Cerebellum (tissue), 4 donors: ENCODE measurements at places on chromosomes 11 and 22. TPM values are rescaled to one million over a fixed set of nuclear protein-coding genes. Genes with fewer than 3 reads are reported as not detected.

DNA sequence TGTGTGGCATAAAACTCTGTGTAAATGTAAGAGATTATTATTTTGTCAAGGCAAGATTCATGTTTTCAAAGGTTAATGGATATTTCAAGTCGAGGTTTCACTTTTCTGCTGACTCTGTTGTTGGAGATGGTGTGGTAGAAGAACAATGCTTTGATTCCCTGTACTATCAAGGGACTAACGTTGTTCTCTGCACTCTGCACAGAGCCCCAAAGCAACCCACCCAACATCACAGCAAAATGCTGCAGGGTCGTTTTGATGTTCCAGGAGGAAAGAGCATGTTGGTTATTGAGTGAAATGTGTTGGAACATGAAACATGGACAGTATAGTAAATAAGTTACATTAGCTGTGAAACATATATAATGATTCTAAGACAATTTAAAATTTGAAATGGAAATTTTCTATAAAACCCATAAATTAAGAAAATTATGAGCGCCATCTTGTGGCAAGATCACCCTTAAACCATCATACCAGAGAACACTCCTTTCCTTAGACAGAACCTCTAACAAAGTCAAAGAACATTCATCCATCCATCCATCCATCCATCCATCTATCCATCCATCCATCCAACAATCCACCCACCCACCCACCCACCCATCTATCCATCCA lies 164.4 kb upstream of the ZBED5 start:
- DNase-seq, result peak; percentile 36

DNA sequence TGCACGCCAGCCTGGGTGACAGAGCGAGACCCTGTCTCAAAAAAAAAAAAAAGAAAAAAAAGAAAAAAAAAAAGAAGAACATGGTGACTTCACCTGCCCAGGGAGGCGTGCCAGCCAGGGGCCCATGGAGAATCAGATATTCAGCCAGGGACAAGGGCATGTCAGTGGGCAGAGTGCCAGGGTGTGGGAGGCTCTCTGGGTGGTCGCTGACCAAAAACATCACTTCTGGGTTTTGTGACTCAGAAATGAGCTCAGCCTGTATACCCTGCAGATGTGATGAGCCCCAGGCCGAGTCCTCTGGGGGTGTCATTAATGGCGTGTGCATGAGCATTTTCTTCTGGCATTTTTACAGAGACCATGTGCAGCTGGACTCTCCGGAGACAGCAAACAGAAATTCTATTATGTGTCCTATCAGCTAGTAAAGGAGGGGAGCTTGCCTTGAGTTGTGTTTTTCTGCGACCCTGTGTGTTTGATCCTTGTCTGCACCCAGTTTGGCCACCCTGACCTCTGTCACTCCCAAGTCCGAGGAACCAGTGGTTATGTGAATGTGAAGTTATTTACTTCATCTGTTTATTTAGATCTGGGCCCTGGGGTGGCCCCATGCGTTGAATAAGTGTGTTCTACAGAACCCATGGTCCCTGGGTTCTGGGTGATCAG lies 53.6 kb downstream of the BCR start:
- DNase-seq, result no peak

The KDELR3 gene
- total RNA-seq, result 1.5 TPM

- DNase-seq, result no peak
Measured at GRCh38 chr11:72633068-72633467, 41.2 kb downstream of the PDE2A start.

GRCh38 chr11:64069401-64070313 lies 33.9 kb downstream of the FLRT1 start:
- DNase-seq, result no peak

- DNase-seq, result no peak
Measured at GRCh38 chr22:39426380-39427043, 26.9 kb downstream of the TAB1 start.

- DNase-seq, result no peak
Measured at GRCh38 chr22:36435516-36436415, 45.7 kb downstream of the TXN2 start.

The FOLR2 gene
- 7.3 TPM for total RNA-seq

GRCh38 chr22:23844739-23845202 lies 6.0 kb upstream of the DERL3 start:
- DNase-seq, result no peak

The SLC17A6 gene
- 15.8 TPM for total RNA-seq

DNA sequence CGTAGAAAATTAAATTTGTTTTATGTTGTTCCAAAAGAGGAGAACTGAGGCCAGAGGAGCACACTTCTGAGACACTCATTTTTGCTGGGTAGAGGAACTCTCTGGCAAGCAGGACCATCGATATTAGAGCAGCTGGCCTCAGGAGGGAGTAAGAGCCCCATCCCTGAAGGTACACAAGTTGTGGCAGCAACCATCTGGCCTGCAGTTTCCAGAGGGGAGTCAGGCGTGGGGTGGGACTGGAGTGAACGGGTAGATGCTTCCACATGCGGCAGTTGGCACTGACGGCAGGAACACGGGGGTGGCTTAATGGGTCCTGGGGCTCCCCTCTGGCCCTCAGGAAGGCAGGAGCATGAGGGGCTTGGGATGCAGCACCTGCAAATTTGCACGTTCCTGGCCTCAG lies 13.2 kb upstream of the SSTR3 start:
- DNase-seq, result no peak

The CTSC gene
- total RNA-seq, result 32.5 TPM

DNA sequence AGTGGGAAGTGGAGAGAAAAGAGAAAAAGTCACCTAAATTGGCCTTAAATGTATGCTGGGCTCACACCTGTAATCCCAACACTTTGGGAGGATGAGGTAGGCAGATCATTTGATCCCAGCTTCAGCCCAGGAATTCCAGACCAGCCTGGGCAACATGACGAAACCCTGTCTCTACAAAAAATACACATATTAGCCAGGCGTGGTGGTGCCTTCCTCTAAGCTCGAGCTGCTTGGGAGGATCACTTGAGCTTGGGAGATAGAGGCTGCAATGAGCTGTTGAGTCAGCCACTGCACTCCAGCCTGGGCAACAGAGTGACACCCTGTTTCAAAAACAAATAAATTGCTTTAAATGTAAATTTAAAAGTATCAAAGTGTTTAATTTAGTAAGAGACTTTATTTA lies 3.9 kb downstream of the CBL start:
- no peak for DNase-seq

DNA sequence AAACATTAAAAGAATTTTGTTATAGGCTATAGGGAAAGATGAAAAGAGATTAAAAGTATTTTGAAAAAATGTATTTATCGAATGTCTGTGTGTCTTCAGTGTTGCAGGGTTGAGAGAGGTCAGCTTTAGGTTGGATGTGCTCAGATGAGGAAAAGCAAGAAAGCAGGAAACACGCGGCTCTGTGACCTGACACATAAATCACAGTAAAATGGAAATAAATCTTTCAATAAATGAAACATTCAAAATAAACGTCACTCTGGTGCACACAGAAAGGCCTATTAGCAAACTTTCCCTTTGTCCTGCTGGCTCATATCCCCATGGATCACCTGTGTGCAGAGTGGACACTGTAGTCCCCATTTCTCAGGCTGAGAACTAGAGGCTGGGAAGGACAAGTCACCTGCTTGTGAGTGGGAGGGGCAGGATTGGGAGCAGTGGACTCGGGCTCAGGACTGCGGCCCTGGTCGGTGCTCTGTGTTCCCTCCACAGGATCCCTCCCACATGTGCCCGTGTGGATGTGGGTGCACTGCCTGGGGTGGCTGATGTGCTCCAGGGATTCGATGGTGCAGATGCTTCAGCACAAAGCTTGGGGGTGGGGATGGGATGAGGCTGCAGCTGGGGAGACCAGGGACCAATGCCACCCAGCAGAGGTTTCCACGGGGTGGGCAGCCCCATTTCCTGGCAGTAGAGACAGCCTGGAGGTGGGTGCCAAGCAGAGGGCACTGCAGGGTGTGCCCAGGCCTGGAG lies 96.0 kb upstream of the IGLL5 start:
- DNase-seq, result no peak

The ANO5 gene
- 9.8 TPM for total RNA-seq

- DNase-seq, result peak; percentile 57
Measured at GRCh38 chr11:13963949-13964770, 1.6 kb downstream of the SPON1 start.

The CCND1 gene
- 20.8 TPM for total RNA-seq

GRCh38 chr11:76612226-76612625 lies 58.3 kb downstream of the LRRC32 start:
- no peak for DNase-seq

DNA sequence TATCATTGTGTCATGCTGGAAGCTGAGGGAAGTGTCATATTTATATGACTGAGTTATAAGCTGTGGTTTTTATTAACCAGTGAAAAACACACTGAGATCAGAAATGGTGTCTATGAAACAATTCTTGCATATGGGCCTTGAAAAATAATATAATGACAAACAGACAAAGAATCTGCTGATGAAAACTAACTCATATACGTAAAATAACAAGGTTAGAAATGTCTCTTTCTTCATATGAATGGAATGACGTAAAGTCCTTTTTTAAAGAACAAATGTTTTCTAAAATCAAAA lies 48.8 kb upstream of the PHF21B start:
- DNase-seq, result no peak

DNA sequence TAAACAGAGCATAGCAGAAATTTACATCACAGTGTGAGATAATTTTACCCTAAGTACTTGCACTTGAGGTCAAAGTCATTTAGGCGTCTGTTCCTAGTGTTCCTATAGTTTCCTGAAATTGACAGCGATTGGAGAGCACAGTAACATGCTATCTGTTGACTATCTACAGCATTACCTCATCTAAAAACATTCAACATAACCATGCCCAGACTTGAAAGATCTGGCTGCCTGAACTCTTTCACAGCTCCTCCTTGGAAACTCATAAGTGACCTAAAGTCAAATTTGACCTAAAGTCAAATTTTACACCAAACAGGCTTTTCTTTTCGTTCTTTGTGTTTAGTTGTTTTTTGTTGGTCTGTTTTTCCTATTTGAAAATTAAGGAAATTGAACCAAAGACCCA lies 233.8 kb upstream of the UBASH3B start:
- no peak for DNase-seq

The PIWIL4 gene
- total RNA-seq, result 3.6 TPM

The LRP4 gene
- 21.2 TPM for total RNA-seq

The MTA2 gene
- total RNA-seq, result 72.5 TPM

The KLHDC7B gene
- not detected for total RNA-seq

The APOL1 gene
- 1.00 TPM for total RNA-seq

The C2CD3 gene
- total RNA-seq, result 32.6 TPM

The B4GALNT4 gene
- 59.2 TPM for total RNA-seq

- DNase-seq, result no peak
Measured at GRCh38 chr11:102293873-102294601, 23.2 kb upstream of the BIRC3 start.

The MS4A6E gene
- not detected for total RNA-seq

DNA sequence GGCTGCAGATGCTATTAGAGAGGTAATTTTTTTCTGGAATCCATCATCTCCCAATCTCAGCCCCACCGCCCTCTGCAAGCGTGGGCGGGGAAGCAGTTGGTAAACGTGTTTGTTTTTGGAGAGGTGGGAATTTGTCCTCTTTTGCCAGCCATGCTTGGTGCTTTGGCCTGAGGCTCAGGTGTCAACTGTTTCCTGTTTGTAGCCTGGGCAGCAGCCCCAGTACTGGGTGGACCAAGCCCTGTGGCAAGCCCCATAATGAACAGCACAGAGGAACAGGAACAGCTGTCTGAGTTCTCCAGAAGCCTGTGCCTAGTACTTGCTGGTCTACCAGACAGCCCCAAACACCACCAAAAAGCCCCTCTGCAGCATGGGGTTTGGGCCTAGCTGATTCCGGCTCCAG lies 39.6 kb downstream of the POU2F3 start:
- no peak for DNase-seq

DNA sequence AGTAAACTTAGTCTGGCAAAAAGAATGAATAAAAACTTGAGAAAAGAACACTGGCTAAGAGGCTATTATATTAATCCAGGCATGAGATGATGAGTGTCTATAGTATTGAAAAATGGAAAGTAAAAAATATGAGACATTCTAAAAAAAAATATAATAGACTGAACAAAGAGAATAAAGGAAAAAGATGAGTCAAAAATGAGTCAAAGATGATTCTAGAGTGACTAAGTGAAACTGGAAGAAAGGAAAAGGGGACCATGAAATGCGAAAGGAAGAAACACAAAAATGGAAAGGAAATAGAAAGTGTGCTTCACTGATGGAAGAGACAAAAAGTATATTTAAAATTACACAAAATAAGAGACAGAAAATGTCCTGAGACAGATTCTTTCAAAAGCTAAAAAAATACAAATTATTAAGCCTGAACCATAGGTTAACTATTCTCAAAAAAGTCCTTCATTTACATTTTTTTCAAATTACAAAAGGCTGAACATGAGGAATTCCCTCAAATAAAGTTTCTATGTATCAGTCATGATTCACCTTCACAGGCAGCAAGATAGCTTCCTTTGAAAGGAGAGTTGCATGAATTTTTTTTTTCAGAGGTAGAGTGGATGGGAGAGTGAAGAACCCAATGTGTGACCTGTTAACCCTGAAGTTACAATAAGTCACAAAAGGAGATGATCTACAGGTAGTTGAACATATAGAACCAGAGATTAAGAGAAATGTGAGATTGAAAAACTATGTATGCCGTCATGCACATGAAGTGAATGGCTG lies 75.2 kb downstream of the EIF3M start:
- no peak for DNase-seq

DNA sequence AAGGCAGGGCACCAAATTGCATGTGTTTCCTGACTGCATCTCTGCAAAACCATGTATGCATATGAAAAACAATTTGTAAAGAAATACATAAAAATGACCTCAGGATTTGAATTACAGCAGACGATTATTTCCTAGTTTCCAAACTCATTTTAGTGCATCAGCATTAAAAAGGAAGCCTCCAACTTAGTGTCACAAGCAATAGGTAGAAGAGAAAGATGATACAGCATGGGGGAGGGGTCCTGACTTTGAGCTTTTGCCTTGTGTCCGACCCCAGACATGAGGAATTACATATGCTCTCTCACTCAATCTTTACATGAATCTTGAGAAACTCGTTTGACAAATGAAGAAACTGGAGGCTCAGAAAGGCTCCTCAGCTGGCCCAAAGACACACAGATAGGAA lies 294.6 kb upstream of the NARS2 start:
- no peak for DNase-seq

DNA sequence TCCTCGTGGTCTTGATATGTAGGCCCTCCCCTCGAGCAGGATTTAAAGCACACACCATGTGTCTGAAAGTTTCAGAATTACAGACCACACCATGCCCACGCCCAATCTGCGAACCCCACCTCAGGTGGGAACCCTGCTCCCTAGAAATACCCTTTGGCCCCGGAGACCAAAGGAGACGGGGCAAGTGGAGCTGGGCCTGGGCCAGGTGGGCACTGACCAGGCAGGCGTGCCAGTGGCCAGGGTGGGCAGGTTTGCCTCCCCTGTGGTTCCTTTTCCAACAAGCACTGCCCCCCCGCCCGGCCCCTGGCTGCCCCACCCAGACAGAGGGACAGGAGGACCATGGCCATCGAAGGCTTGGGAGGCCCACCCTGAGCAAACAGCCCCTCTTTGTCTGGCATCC lies 400.4 kb downstream of the TBC1D22A start:
- DNase-seq, result no peak

The HIKESHI gene
- 39.4 TPM for total RNA-seq

The SEPTIN5 gene
- total RNA-seq, result 111 TPM

The EMID1 gene
- 8.0 TPM for total RNA-seq
